ENCODE measurements at places on chromosomes 3 and 15.

- no peak for DNase-seq
Observed at GRCh38 chr15:49314716-49315115, 108.3 kb upstream of the FGF7 start.

DNA sequence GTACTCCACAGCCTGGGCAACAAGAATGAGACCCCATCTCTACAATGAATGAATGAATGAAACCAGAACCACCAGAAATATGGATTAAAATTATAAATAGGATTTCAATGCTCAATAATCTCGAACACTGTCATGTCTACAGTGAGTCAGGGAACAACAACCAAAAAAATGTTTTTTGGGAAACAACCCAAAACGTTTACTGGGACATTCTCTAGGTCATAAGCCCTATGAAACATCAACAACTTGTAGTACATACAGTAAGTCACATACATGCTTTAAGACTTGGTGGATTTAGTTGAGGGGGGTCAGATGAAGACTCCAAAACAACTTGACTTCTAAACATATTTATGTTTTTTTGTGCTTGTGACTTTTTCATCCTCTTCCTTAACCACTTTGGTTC is 511.2 kb downstream of the FOXP1 start:
- no peak for DNase-seq

- DNase-seq: no peak
Observed at GRCh38 chr3:108342837-108343486, 46.6 kb downstream of the HHLA2 start.

GRCh38 chr3:45084820-45085816 is 59.0 kb downstream of the CLEC3B start:
- no peak for DNase-seq

DNA sequence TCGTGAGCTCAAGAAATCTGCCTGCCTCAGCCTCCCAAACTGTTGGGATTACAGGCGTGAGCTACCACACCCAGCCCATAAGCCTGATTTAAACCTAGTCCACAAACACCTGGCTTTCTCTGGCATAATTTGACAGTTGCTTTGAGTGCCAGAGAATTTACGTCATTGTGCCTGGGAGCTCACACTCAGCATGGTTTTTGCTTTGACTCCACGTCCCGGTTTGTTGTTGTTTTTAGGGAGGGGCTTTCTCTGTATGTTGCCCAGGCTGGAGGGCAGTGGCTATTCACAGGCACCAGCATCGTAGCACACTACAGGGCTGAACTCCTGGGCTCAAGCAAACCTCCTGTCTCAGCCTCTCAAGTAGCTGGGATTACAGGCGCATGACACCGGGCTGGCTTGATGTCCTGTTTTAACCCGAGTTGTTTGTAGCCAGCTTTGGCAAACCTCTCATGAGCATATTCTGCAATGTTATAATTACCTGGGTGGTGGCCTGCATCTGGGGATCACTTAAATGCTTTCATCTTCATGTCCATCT is 32.7 kb downstream of the CEMIP start:
- DNase-seq: no peak

DNA sequence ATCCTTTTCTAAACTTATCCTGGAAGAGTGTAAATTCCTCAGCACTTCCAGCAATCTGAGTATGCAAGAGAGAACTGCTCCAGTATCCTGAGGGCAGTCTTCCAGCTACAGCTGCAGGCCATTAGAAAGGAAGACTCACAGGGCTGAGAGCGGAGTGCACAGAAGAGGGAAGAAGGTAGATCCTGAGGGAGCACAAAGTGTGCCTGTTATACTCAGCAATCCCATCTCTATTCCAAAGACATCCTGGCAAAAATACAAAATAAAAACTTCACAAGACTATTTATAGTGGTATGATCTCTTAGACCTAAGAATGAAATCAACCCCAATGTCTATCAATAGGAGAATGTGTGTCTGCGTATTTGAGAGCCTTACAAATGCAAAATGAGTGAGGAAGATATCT is 292.0 kb downstream of the ZIC1 start:
- no peak for DNase-seq

GRCh38 chr3:44058868-44059203 is 182.8 kb upstream of the TOPAZ1 start:
- no peak for DNase-seq

DNA sequence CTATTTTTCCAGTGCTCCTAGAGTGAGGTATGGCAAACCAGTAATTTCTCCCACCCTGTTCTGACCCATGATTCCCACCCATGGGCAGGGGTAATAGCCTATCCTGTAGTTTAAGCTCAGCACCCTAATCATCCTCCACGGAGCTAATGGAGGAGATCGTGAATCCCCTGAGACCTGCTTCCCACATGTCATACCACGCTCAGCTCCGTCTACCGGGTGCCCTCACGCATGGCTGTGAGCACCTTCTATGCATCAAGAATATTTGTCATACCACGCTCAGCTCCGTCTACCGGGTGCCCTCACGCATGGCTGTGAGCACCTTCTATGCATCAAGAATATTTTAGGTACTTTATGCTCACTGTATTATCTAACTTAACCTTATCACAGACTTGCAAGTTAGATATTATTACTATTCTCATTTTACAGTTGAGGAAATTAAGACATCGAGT is 104.7 kb upstream of the PFN2 start:
- no peak for DNase-seq

Data from NCI-H2107 (cell line).